A673 (cell line): ENCODE measurements at places on chromosomes 1 and 21. TPM values are rescaled to one million over a fixed set of nuclear protein-coding genes. Genes with fewer than 3 reads are reported as not detected.
A peak's percentile ranks its signal among the peaks of the same experiment; 100 is the strongest.

GRCh38 chr1:194267021-194267420 is 1080.6 kb upstream of the B3GALT2 start:
- H3K4me1 ChIP-seq = no peaks in the 10 kb centered on the region

NFASC gene
- 0.24 and 0.44 TPM in 2 replicates for total RNA-seq

- no peak overlapping the region for H3K4me3 ChIP-seq
- H3K4me1 ChIP-seq = peaks cover 11% of the 10 kb centered on the region
- no peaks in the 10 kb centered on the region for H3K27me3 ChIP-seq
- no peak overlapping the region for H3K27ac ChIP-seq
- DNase-seq = no peak
- H3K36me3 ChIP-seq = no peaks in the 10 kb centered on the region
Observed at GRCh38 chr21:45873866-45874265, 107.7 kb upstream of the COL6A1 start.

ELAPOR1 gene
- total RNA-seq = 0.17 and 0.24 TPM in 2 replicates

GRCh38 chr1:210841926-210842625 is 291.9 kb downstream of the KCNH1 start:
- H3K27me3 ChIP-seq = peaks cover 27% of the 10 kb centered on the region
- no peaks in the 10 kb centered on the region for H3K4me1 ChIP-seq
- no peaks in the 10 kb centered on the region for H3K36me3 ChIP-seq
- no peak for DNase-seq

- no peak overlapping the region for H3K27ac ChIP-seq
- no peaks in the 10 kb centered on the region for H3K36me3 ChIP-seq
- no peaks in the 10 kb centered on the region for H3K4me1 ChIP-seq
- no peak overlapping the region for H3K4me3 ChIP-seq
- DNase-seq = peak; percentile 56
- H3K27me3 ChIP-seq = no peaks in the 10 kb centered on the region
Observed at GRCh38 chr1:59116920-59117542, 179.9 kb upstream of the FGGY start.

SHE gene
- total RNA-seq = 0.04 TPM in 1 of 2 replicates, not detected in the other

WDR64 gene
- not detected in 2 replicates for total RNA-seq

KTI12 gene
- total RNA-seq = 12.4 and 17.1 TPM in 2 replicates

DSCAM gene
- not detected in 2 replicates for total RNA-seq

CA14 gene
- 2.0 and 2.2 TPM in 2 replicates for total RNA-seq

DNA sequence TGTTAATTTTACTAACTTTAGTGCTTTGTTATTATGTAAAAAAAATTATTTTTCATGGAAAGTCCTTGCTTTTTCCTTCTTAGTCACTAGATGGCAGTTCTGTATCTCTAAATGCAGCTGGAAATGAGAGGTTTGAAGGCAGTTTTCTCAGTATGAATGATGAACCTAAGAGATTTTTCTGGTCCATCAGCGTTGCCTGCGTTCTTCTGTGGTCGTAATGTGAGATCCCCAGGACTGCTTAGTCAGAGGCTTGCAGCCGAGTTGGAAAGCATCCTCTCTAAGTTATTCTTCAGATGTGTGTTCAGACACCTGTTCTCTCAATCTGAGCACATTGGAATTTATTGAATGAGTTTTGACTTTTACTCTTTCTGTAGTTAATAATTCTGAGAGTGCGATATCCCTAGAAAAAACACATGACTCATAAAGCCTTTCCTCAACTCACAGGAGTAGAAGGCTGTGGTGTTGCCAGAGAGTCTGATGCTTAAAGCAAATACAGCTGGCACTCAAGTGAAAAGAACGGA is 99.3 kb downstream of the FMN2 start:
- peak; percentile 7 for DNase-seq
- peaks cover 7% of the 10 kb centered on the region for H3K27me3 ChIP-seq
- H3K4me1 ChIP-seq = no peaks in the 10 kb centered on the region
- H3K4me3 ChIP-seq = no peak overlapping the region
- H3K36me3 ChIP-seq = no peaks in the 10 kb centered on the region

DNA sequence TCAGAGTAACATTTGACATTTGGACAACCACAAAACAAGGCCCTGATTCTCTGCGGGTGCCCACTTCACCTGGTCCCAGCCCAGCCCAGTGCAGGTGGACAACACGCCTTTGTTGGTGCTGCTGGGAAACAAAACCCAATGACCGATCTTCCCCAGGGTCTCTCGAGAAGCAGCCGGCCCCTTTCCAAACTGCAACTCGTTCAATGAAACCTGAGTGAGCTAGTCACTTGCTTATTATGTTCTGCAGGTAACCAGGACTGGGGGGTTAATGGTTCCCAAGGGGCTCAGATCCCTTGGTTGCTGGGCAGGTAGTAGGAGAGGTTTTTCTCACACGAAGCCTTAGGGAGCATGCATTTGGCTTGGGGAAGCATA is 42.9 kb downstream of the ABCG1 start:
- no peak overlapping the region for H3K4me3 ChIP-seq
- H3K27me3 ChIP-seq = no peaks in the 10 kb centered on the region
- H3K27ac ChIP-seq = no peak overlapping the region

GJA8 gene
- not detected in 2 replicates for total RNA-seq

DNA sequence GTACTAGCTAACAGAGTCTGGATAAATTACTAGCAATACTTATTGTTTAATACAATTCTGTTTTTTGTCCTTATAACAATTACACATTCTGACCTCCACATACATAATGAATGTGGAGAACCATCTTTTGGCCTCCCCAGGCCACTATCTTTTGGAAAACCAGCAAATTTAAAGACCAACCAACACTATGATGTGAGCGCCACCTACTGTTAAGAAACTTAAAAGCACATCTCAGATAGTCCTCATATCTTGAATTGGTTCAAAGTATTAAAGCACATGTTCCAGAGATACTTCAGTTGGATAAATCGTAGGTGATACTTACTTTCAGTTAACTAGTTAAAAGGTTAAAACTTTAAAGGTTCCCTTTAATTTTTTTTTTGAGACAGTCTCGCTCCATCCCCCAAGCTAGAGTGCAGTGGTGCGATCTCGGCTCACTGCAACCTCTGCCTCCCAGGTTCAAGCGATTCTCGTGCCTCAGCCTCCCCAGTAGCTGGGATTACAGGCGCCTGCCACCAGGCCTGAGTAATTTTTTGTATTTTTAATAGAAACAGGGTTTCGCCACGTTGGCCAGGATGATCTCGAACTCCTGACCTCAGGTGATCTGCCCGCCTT is 29.3 kb upstream of the USP1 start:
- H3K27me3 ChIP-seq = peaks cover 3% of the 10 kb centered on the region
- no peak overlapping the region for H3K4me3 ChIP-seq
- no peak overlapping the region for H3K27ac ChIP-seq
- no peaks in the 10 kb centered on the region for H3K4me1 ChIP-seq

DNA sequence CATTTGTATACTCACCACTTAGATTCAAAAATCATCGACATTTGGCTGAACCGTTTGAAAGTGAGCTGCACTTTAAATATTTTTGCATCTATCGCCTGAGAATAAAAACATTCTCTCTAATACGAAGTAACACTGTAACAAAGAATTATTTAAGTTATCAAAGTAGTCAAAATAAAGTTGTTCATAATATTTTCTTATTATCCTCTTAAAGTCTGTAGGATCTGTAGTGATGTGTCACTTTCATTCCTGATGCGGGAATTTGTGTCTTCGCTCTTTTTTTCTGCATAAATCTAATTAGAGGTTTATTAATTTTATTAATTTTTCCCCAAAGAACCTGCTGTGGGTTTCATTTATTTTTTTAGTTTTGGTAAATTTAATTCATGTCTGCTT is 74.8 kb downstream of the ETS2 start:
- DNase-seq = no peak
- no peak overlapping the region for H3K27ac ChIP-seq
- H3K4me1 ChIP-seq = no peaks in the 10 kb centered on the region
- no peaks in the 10 kb centered on the region for H3K27me3 ChIP-seq
- H3K36me3 ChIP-seq = no peaks in the 10 kb centered on the region
- no peak overlapping the region for H3K4me3 ChIP-seq

C1orf56 gene
- 2.9 and 3.9 TPM in 2 replicates for total RNA-seq

- no peak overlapping the region for H3K27ac ChIP-seq
- peaks cover 5% of the 10 kb centered on the region for H3K36me3 ChIP-seq
- no peak overlapping the region for H3K4me3 ChIP-seq
- H3K4me1 ChIP-seq = no peaks in the 10 kb centered on the region
- no peaks in the 10 kb centered on the region for H3K27me3 ChIP-seq
Observed at GRCh38 chr1:57138432-57139078, 172.7 kb upstream of the C8B start.

DNA sequence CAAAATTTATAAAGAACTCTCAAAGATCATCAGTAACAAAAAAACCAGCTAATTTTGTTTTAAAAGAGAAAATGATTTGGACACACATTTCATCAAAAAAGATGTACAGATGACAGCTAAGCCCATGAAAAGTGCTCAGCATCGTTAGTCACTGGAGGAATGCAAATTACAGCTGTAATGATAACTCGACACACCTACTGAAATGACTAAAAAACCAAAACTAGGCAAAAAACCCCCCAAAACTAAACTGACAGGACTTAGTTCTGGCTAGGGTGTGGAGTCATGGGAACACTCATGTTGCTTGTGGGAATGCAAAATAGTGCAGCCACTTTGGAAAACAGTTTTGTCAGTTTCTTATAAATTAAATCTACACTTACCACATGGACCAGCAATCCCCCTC is 59.5 kb downstream of the CNIH3 start:
- DNase-seq = no peak
- peaks cover under 1% of the 10 kb centered on the region for H3K27me3 ChIP-seq
- no peaks in the 10 kb centered on the region for H3K36me3 ChIP-seq
- no peaks in the 10 kb centered on the region for H3K4me1 ChIP-seq
- no peak overlapping the region for H3K27ac ChIP-seq

GRCh38 chr1:117842408-117843170 is 86.8 kb downstream of the GDAP2 start:
- H3K36me3 ChIP-seq = no peaks in the 10 kb centered on the region
- no peaks in the 10 kb centered on the region for H3K27me3 ChIP-seq
- H3K4me3 ChIP-seq = no peak overlapping the region

MTOR gene
- 63.7 and 66.3 TPM in 2 replicates for total RNA-seq

DNA sequence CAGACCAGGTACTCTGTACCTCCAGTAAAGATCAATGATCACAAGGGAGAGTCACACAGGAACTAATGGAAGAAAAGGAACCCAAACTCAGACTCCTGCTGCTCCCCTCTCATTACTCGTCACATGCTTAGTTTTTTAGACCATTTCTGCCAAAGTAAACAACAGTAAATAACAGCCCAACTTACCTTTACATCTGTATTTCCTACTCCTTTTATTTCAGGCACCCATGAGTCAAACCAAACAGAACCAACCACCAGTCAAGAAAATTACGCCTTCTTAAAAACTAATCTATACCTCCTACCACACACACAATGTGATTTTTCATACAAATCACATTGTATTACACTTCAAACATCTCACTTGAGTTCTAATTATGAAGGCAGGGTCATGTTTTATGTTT is 61.4 kb upstream of the HTR1D start:
- no peak for DNase-seq

GRCh38 chr1:56780826-56781225 is 38.4 kb downstream of the FYB2 start:
- H3K4me3 ChIP-seq = no peak overlapping the region
- no peaks in the 10 kb centered on the region for H3K4me1 ChIP-seq
- H3K27ac ChIP-seq = no peak overlapping the region
- no peaks in the 10 kb centered on the region for H3K27me3 ChIP-seq

GRCh38 chr1:65538664-65539063 is 118.2 kb downstream of the LEPR start:
- no peak overlapping the region for H3K4me3 ChIP-seq
- no peaks in the 10 kb centered on the region for H3K36me3 ChIP-seq
- H3K4me1 ChIP-seq = no peaks in the 10 kb centered on the region
- H3K27me3 ChIP-seq = no peaks in the 10 kb centered on the region
- no peak for DNase-seq
- H3K27ac ChIP-seq = no peak overlapping the region

FAM151A gene
- total RNA-seq = not detected in 2 replicates

DNA sequence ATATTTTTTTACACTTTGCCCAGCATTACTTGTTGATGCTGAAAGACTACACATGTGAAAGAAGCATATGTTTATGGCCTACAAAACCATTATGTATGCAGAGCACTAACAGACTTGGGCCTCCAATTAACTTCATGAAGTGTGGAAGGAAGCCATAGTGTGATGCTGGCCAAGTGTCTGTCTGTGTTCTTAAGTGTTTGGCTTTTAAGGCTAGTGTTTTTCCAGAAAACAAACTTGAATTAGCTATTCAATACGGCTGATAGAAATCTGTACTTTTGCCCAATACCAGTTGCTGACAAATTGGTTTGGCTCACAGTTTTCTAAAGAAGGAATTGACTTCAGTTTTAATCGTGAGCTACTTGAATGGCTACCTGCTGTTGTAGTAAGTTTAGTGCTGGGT is 136.1 kb downstream of the ADGRL2 start:
- no peak overlapping the region for H3K27ac ChIP-seq
- H3K27me3 ChIP-seq = peaks cover 16% of the 10 kb centered on the region
- H3K4me3 ChIP-seq = no peak overlapping the region
- no peaks in the 10 kb centered on the region for H3K36me3 ChIP-seq
- H3K4me1 ChIP-seq = no peaks in the 10 kb centered on the region

DNA sequence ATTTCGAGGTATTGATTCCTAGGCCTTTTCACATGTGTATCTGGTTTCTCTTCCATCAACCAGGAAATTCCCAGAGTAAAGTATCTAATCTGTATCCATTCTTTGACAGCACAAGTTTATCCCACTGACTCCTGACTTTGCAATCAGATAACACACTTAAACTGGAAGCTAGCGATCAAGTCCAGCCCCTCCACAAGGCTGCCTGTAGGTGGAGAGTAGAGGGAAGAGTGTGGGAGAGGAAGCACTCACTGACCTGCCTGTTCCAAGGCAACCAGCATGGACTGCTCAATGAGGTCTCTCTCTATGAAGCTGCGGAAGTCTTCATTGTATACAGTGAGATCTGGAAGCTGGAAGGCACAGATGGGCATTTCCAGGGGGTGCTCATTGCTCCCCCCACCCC is 30.4 kb upstream of the MTMR11 start:
- H3K27me3 ChIP-seq = no peaks in the 10 kb centered on the region
- H3K27ac ChIP-seq = no peak overlapping the region
- H3K4me3 ChIP-seq = no peak overlapping the region
- no peaks in the 10 kb centered on the region for H3K4me1 ChIP-seq

C4BPA gene
- total RNA-seq = not detected in 2 replicates

LAD1 gene
- not detected in 2 replicates for total RNA-seq

SERINC2 gene
- 0.30 and 0.42 TPM in 2 replicates for total RNA-seq
